ENCODE measurements at places on chromosomes 5 and 9.

DNA sequence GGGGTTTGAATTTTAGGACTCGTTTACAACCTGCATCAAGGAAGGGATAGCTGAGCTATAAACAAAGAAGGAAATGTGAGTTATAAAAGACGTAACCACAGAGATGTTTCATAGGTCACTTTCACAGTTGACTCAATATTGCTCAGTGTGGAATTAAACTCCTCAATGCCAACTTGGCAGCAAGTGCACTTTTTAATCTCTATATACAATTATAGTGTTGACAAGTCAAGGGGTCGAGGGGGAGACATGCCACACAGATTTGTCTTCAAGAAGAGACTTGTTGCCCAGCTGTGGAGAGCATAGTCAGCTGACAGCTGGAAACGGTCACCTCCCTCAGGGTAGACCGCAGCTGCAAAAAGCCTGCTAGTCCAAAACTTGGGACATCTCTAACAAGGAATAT lies 163.4 kb upstream of the DMAC1 start:
- no peak for DNase-seq

- DNase-seq = no peak
These were observed 652.1 kb downstream of the GABRG2 start for GRCh38 chr5:162719720-162720119.

- no peak for DNase-seq
These were observed 790.1 kb downstream of the TLE1 start for GRCh38 chr9:80899208-80899607.

- DNase-seq = no peak
These were observed 22.5 kb upstream of the SMC2 start for GRCh38 chr9:104071589-104071988.

DNA sequence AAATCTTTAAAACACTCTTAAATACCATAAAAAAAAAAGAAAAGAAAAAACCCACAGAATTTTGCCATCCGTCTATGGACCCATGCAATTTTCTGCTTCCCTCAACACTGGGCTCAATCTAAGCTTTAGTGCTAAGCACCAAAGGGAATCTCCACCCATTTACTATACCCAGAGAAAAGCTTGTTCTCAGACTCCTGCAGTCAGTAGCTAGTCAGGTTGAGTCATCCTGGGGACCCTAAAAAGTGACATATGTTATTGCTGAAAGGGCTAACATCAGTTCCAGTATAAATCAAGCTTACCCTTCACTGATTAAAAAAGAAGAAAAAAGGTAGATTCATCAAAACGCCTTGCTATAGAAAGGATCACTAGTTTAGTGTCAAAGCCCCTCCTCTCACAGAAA lies 177.6 kb downstream of the MUSK start:
- DNase-seq = no peak

DNA sequence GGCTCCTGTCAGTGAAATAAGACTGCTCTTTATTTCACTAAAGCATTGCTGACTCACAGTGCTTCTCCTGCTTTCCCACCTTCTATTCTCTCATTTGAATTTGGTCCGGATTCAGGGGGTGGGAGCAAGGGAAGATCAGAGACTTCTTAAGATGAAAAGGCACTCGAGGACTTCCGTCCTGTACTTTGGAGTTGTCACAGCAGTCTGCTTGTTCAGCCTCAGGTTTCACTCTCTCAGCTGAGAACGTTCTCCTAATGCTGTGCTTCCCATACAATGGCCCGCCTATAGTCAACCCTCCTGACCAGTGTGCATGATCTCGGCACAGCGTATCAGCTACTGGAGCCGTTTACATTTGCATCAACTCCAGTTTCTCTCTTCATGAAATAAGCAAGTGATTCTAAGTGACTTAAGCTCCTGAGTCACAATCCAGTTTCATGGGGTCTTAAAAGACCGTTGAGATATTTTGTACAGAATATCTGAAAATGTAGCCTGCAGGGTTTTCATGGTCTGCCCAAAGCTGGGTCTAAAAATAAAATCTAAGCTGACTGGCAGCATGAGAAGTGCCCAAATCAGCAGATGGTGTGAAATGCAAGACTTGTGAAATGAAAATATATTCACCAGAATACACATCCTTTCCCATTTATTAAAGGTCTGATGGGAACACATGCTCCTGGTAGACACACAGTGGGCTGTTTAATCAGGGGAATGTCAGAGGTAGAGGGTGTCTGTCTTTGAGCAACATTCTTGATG lies 145.0 kb downstream of the ADCY2 start:
- DNase-seq = no peak

Data from coronary artery (tissue), 2 donors.